ENCODE measurements at places on chromosomes 7 and 10.

DNA sequence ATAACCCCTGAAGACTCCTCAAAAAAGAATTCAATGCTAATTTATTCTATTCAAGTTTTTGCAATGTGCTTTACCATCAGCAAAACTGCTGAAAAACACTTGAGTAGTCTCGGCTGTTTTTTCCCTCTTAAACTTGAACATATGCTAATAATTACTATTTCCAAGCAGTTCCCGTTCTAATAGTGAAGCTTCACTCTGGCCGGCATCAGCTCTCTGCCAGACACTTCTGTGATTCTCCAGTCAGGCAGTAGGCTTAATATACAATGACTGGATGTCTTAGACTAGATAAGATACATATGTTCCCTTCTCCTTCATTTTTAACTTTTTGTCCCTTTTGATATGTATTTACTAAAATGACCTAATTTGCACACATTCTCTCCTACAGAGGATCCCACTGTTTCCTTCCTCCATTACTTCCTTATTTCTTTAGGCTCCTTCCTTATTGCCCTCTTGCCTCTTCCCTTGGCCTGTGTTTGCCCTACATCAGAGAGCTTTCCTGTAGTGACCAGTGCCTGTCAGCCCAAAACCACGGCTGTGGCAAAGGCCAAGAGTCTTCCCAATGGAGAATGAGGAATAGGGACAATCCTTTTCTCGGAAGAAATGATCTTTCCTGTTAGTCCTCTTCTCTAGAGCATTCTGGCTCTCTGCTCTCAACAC, 23.5 kb downstream of the HEPACAM2 start:
- DNase-seq = no peak

DNA sequence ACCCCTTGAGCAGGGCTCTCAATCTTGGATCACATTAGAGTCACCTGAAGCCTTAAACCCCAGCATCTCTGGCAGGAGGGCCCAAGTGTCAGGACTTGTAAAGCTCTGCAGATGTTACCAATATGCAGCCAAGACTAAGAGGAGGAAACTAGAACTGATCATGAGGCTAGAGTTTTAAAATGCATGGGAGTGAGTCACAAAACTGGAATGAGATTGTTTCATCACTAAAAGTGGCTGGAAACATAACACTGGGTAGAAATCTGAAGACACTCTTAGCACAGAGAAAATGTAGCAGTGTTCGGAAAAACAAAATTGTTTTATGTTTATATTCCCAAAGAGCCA, 63.3 kb upstream of the GHITM start:
- no peak for DNase-seq

GRCh38 chr7:158431055-158431940, 156.3 kb downstream of the PTPRN2 start:
- no peak for DNase-seq

DNA sequence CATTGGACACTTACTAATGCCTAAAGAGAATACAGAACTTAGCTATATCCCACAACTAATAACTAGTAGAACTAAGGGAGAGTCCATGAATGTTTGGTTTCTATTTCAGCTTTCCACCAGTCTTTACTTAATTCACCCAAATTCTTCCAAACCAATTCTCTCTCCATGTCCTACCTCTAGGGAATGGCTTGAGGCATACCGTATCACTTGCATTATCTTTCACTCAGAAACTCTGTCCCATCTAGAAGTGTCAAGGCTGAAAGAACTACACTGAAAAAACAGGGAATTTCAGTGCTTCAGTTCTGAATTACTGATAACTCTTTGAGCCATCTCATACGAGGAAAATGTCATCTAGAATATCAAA, 758 bp downstream of the TMEM168 start:
- DNase-seq = no peak

DNA sequence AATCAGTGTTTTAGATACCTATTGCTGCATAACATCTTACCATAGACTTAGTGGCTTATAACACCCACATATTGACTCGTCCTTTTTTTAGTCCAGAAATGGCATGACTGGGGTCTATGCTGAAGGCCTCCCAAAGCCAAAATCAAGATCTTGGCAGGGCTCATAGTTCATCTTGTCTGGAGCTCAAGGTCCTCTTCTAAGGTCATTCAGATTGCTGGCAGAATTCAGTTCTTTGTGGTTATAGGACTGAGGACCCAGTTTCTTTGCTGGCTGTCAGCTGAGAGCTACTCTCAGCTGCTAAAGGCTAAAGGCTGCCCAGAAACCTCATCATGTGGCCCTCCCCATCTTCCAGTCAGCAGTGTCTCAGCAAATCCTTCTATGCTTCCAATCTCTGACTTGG, 165.5 kb downstream of the FAM107B start:
- DNase-seq = no peak

- DNase-seq = peak; percentile 75
Observed at GRCh38 chr7:100118388-100119071, 628 bp downstream of the TAF6 start.

GRCh38 chr10:113494761-113495160, 58.1 kb upstream of the HABP2 start:
- DNase-seq = no peak

DNA sequence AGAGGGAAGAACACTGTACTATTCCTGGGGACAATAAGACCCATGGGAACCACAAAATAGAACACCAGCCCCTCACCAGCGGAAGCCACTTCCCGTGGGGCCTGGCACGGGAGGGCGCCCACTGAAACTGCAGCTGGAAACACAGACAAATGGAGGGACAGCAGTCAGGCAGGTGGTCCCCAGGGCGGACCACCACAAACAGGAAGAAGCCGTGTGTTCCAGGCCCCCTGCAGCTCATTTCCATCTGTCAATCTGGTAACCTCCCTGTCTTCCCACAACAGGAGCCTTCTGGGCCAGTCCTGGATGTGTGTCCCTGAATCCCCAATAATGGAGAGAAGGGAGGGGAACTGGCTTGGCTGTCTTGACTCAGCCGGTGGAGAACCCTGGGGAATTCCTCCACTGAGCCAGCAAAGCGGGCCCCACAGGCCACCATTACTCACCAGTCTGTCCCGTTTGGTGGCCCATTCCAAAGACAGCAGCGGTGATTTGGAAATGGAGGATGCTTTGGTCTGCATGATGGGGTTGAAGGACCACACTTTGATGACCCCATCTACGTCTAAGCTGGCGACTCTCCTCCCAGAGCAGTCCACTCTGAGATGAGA, 16.7 kb downstream of the WDR91 start:
- no peak for DNase-seq

DNA sequence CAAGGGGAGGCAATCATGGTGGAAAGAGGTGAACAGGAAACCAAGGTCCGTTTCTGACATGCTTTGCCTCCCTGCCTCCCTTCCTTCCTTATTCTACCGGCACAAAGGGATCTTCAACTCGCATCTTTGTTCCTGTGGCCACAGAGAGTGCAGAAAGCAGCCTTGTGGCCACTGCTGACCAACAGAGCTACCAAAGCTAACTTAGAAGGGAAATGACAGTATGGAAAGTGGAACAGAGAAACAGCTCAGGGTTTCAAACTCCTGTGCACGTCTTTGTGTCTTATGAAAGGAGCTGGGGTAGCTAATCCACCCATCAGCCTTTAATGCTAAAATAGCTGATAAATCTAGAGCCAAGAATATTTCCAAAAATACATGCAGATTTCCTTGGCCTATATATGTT, 588.0 kb downstream of the SORCS1 start:
- DNase-seq = no peak

DNA sequence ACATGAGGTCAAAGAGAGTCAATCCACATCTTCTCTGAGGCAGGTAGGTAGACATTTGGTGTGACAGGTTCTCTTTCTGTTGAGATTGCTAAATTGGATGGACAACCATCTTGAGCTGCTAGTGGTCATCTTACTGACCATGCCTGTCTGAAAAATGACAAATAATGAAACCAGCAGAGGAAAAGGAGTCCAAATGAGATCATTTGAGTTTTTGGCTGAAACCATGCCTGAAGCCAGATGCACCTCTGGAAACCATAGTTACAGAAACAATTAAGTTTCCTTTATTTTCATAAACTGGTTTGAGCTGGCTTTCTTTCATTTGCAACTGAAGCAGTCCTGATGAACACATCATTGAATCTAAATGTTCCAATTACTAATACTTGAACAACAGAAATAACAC, 100.6 kb downstream of the ZNF438 start:
- DNase-seq = no peak

- DNase-seq = no peak
Observed at GRCh38 chr7:149796287-149796860, 23.0 kb upstream of the ZNF467 start.

- peak; percentile 8 for DNase-seq
Observed at GRCh38 chr10:67819768-67820204, 18.2 kb downstream of the DNAJC12 start.

GRCh38 chr10:132133449-132134240, 53.1 kb upstream of the DPYSL4 start:
- no peak for DNase-seq

GRCh38 chr10:8095959-8096358, 41.5 kb downstream of the GATA3 start:
- no peak for DNase-seq

DNA sequence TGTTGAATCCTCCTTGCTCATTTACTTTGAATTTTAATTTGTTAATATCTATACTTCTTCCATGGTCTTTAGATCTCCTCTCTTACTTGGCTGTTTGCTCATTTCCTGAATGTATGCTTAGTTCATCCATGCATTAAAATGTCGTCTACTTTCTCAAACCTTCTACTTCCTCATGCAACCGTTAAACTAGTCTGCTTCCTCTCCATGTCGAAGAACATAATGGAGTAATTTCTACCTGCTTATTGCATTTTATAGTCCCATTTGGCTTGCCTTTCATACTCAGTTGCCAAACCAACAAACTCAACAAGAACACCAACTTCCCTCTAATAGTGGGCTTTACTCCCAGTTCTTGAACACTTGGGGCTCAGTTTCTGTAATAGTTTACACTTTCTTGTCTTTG, 43.8 kb upstream of the SEMA3D start:
- no peak for DNase-seq

- DNase-seq = peak; percentile 71
Observed at GRCh38 chr7:141012044-141012685, 2.6 kb downstream of the MRPS33 start.

- DNase-seq = no peak
Observed at GRCh38 chr7:88042157-88042556, 108.1 kb downstream of the ADAM22 start.

- DNase-seq = no peak
Observed at GRCh38 chr10:112330607-112331160, 43.2 kb upstream of the ACSL5 start.

DNA sequence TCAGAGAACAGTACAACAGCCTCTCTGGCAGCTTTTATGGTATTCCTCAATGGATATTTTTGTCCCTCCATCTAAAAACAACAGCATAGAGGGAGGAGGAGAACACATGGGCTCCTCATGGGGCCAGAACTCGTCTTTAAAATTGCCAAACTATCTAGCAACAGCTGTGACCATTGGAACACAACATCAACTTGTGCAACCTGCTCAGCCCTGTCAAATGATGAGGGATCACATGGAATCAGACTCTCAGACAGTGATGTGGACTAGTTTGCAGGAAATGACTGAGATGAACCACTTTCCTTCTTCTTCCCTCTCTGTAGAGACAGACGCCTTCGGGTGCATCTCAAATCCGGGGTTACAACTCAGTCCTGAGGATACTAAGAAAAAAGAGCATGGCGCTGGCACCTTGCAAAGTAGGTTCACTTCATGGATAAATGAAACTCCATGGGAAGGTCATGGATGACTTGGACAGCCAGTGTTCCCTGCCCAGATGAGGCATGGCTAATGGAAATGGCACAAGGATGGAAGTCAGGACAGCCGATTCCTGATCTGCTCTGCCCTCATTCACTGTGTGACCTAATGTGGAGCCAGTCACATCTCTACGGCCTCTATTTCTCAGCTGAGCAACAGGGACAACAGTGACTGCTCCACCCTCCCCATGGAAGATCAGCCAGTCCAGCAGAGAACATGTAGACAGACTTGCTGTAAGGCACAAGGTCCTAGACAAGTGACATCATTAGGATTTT, 24.6 kb upstream of the DGKI start:
- DNase-seq = no peak

- DNase-seq = no peak
Observed at GRCh38 chr10:120279196-120279595, 177.8 kb upstream of the PLPP4 start.

DNA sequence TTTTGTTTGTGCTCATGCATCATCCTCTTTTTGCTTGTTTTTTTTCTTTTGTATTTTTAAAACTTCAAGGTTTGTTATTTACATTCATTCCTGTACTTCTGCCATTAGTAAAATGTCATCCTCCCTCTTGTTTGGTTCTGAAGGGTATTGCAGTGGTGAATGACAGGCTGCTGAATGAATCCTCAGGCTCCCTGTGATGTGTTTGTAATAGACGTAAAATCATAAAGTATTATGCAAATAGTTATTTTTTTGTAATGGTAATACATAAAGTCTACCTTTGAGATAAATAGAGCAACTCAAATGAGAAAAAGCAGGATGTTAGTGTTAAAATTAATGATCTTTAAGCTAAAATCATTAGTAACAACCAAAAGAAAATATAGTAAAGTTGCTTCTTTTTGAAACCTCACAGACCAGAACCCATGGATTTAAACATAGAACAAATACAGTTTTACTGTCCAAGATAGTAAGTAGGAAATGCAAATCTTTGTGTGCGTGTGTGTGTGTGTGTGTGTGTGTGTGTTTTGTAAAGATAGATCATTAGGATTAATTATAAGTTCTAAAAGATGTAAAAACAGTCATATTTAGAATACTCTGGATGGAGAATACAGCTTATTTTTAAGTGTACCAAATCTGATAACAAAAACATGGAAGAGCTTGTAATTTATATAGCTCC, 4.5 kb downstream of the GLCCI1 start:
- DNase-seq = no peak

GRCh38 chr7:54833001-54833467, 74.0 kb upstream of the SEC61G start:
- DNase-seq = no peak

GRCh38 chr10:117537436-117537903, 5.1 kb upstream of the EMX2 start:
- no peak for DNase-seq

DNA sequence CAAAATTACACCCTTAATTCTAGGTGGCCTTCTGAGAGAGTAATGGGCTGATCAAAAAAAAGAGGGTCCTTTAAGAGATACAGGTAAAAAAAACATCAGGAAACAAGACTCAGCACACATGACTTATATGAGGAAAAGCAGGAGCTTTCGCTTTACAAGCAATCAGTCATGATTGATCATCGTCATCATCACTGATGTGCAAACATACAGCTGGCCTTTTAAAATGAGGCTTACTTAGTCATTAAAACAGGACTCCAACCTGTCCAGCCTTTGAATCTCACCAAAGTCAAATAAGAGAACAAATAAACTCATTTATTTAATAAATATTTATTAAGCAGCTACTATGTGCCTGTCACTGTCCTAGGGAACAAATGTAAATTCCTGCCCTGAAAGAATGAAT, 255.3 kb downstream of the SKAP2 start:
- no peak for DNase-seq
